ENCODE measurements at places on chromosomes 7 and 10.

GRCh38 chr10:117860823-117861222 lies 185.9 kb downstream of the RAB11FIP2 start:
- H3K27me3 ChIP-seq, result peaks cover 63% of the 10 kb centered on the region
- H3K4me3 ChIP-seq, result no peak overlapping the region

- no peak overlapping the region for H3K27ac ChIP-seq
- H3K27me3 ChIP-seq, result no peaks in the 10 kb centered on the region
- H3K36me3 ChIP-seq, result peaks cover 7% of the 10 kb centered on the region
- H3K4me3 ChIP-seq, result no peak overlapping the region
These were observed 33.1 kb downstream of the DENND11 start for GRCh38 chr7:141668853-141669252.

- H3K27ac ChIP-seq, result no peak overlapping the region
- H3K27me3 ChIP-seq, result no peaks in the 10 kb centered on the region
- H3K4me1 ChIP-seq, result no peaks in the 10 kb centered on the region
- no peak overlapping the region for H3K4me3 ChIP-seq
- H3K36me3 ChIP-seq, result no peaks in the 10 kb centered on the region
These were observed 67.5 kb upstream of the COMTD1 start for GRCh38 chr10:75303045-75303777.

DNA sequence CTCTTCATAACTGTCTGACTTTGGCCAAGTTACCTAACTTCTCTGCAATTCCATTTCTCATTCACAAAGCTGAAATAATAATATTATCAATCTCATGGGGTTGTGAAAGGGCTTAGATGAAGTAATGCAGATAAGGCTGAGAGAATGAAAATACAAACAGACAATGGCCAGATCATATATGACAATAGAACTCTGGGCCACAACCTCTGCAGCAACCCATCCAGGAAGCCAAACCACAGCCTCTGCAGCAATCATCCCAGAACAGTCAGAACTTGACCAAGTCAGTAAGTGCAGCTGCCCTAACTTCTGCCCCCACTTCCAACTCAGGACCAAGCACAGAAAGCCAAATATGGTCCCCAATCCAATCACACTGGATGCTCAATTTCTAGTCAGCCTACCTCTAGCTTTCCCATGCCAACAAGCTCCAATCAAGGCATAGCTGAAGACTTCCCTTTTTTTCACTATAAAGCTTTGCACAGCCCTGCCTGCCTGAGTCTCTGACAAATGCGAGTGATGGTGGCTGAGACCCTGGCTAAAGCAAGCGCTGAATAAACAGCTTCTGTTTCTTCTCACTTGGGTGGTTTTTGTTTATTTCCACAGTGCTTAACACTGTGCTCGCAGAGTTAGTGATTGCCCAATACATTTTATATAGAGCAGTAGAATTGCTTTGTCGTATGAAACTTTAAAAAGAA lies 34.8 kb upstream of the TNPO3 start:
- no peak overlapping the region for H3K27ac ChIP-seq
- no peaks in the 10 kb centered on the region for H3K36me3 ChIP-seq
- no peak overlapping the region for H3K4me3 ChIP-seq
- no peaks in the 10 kb centered on the region for H3K4me1 ChIP-seq
- H3K27me3 ChIP-seq, result no peaks in the 10 kb centered on the region

GRCh38 chr7:136326045-136326609 lies 349.0 kb upstream of the MTPN start:
- no peaks in the 10 kb centered on the region for H3K36me3 ChIP-seq
- H3K27ac ChIP-seq, result no peak overlapping the region
- no peak overlapping the region for H3K4me3 ChIP-seq

All from cardiac muscle cell (in vitro differentiated cells and primary cell).